ENCODE measurements at places on chromosomes 11 and 22. TPM values are rescaled to one million over a fixed set of nuclear protein-coding genes. Genes with fewer than 3 reads are reported as not detected.

Gene MOGAT2
- not detected for total RNA-seq

Gene SORL1
- total RNA-seq: 19.2 TPM

Gene RSF1
- total RNA-seq: 47.0 TPM

DNA sequence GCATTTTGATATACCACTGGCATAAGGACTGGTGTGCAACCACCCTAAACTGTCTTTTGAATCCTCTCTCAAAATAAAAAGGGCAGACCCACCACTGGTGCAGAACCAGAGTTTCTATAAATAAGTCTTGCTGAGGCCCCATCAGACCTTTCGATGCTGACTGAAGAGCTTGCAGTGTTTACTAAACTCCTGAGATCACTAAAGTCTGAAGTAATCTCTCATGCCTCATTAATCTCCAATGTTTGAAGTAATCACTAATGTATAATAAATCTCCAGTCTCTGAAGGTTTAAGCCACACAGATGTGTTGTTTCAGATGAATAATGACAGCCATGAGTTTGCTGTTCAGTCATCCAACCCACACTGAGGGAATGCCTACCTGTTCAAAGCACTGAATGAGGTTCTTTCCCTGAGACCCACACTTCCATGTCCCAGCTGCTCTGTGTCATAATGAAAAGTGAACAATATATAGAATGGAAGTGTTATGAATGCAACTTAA, 50.6 kb upstream of the DEUP1 start:
- no peak for DNase-seq

All from activated T-helper 1 cell treated with anti-CD3 and anti-CD28 coated beads, Interleukin-12 subunit alpha, Interleukin-12 subunit beta, Interleukin-2, Interleukin-4 antibody, amounts not matched to agents 30 ng/mL and 10 ng/mL and 1 ng/mL, durations not matched to agents 14 hours and 24 hours and 36 hours (primary cell).